NCI-H2029 (cell line): ENCODE measurements at places on chromosomes 1 and 21.
A peak's percentile ranks its signal among the peaks of the same experiment; 100 is the strongest.

GRCh38 chr1:18360251-18360650, 120.5 kb upstream of the KLHDC7A start:
- DNase-seq: no peak

- no peak for DNase-seq
Measured at GRCh38 chr1:89309828-89310227, 37.2 kb upstream of the GBP5 start.

DNA sequence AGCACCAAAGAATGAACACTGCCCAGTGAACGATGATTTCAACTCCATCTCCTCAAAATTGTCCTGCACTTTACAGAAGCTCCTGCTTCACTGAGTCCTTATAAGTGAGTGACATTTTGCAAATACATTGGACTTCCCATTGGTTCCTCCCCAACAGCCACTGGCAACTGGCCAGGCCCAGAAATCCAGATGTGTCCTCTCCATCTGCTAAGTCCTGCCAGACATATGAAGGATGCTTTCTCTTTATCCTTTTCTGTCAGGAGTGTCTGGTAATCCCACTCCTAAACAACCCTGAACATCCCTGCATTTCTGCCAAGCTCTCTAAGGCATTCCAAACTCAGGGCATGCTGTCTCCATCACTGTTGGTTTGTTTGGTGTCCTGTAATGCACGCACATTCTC, 271.8 kb downstream of the RRAGC start:
- no peak for DNase-seq

- no peak for DNase-seq
Measured at GRCh38 chr1:26814377-26814776, 12.1 kb upstream of the ZDHHC18 start.

- DNase-seq: no peak
Measured at GRCh38 chr1:22398656-22399420, 52.8 kb upstream of the ZBTB40 start.

- DNase-seq: no peak
Measured at GRCh38 chr1:87220993-87221392, 107.7 kb upstream of the LMO4 start.

DNA sequence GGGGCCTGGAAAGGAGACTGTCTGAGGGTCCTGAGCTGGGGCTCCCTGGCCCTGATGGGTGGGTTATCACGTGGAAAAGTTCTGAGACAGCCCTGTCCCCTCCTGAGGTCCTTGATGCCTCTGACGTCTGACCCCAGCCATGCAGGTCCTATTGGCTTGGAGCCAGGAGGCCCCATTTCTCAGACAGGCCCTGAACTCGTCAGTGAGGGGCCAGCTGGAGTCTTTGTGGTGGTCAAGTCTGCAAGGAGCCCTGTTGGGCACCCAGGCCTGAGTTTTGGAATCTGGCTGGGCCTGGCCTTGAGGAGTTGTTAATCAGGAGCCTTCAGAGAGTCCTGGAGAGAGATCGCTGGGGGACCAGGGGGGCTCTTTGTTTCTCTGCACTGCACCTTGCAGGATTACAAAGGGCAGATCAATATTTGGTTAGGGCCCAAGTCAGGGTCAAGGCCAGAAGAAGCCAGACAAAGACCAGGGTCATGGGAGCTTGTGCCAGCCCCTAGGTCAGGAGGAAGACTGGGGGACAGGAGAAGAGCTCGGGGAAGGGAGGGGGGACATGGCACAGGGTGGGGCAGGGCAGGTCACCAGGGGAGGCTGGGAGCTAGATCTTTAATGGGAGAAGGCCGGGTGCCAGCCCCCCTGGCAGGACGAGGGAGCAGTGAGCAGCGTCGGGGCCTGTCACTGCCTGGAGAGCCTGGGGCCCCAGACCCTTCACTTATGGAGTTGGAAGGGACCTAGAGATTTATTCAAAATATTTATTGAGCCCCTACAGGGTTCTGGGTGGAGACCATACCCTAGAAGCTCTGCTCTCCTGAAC, 83.2 kb downstream of the PTPRU start:
- no peak for DNase-seq

- peak; percentile 90 for DNase-seq
Measured at GRCh38 chr1:205961991-205962820, 18.9 kb upstream of the SLC26A9 start.

GRCh38 chr1:72438270-72438669, 155.9 kb upstream of the NEGR1 start:
- no peak for DNase-seq

GRCh38 chr1:207949571-207950195, 38.8 kb upstream of the CD34 start:
- DNase-seq: no peak

- no peak for DNase-seq
Measured at GRCh38 chr1:8908388-8909151, 30.1 kb upstream of the ENO1 start.

DNA sequence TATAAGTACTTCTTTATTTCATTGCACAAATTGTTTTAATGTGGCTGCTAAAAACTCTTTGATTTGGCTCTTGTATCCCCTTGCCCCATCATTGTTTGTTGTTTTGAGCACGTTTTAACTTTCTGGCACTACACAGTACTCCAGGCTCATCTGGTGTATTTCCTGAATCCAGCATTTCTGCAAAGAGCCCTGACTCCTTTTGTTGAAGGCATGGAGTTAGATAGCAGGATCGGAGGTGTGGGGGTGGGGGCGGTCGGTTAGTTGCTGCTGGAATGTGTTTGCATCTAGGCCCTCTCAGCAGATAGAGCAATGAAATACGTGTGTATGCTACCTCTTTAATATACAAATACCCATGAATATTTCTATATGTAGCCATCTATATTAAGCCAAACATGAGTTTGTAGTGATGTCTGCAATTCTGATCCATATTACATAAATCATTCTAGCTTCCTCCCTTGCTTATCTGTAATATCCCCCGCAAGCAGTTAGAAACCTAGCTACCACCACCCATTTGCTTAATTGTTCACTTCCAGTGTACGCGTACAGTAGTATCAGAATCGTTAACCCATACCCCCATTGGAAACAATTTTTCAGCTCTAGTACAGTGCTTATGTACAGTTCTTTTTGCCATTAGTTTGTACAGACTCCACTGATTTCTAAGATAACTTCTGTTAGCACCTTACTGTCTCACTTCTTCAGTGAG, 106.0 kb downstream of the NOS1AP start:
- DNase-seq: no peak

GRCh38 chr1:197776351-197777105, 1.2 kb upstream of the DENND1B start:
- no peak for DNase-seq

DNA sequence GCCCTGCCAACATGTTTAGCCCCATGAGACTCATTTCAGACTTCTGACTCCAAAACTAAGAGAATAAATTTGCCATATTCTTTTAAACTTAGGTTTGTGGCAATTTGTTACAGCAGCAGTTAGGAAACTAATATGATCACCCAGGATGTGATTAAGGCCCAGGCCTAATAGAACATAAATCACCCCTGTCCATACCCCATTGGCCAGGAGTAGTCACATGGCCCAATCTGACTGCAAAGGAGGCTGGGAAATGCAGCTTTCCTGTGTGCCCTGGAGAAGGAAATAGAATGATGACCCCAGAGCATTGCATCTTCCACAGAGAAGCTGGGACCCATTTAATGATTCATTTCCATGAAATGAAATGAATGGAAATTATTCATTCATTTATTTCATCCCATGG, 100.4 kb upstream of the KLHDC7A start:
- DNase-seq: no peak

DNA sequence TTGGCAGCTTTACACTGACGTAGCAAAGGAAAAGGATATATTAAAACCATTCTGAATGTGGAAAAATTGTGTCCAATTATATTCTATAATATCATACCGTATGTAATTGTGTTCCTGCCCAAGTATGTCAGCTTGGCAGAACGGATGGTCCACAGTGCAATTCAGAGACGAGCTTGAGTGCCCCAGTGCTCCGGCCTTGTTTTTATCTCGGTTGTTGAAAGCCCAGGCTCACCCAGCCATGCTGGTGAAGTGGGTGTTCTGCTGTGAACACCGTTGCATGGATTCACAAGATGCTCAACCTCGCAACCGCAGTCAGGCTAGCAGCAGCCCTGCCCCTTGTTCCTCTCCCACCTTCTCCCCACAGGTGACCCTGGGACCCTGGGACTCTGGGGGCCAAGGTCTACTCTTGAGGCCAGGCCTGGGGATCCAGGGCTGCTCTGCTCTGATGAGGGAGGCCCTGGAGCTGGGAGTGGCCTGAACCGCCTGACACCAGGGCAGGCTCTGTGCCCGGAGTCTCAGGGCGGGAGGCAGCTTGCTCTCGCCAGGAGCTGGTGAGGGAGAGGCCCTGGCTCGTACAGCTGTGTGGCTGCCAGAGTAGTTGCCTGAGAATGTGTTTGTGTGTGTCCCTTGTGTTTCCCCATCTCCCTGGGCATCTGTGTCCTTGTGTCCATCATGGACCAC, 11.2 kb downstream of the PTPRF start:
- DNase-seq: no peak

DNA sequence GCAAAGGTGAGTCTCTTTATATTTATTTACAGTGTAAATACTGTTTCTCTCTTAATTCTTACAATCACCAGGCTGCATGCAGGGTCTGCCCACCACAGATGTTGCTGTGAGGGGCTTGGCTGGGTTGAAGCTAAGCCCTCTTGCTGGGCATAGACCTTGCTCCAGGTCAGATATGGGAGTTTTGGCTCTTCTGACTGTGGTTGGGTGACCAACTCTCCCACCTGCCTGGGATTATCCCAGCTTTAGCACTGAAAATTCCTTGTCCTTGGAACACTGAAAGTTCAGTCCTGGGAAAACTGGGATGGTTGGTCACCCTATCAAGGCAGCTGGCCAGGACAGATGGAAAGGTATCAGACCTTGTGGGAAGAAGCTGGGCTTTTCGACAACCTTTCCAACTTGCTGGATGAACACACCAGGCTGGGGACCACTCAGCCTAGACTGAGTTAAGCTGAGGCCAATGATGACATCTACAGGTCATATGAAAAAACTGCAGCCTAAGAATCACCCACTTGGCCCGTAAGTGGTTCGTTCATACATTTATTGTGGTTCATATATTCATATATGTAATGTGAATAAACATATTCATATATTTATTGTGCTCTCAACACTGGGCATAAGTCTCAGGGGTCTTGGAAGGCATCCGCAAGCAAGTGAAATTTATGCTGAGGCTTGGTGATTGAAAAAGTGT, 26.6 kb upstream of the HPDL start:
- peak; percentile 92 for DNase-seq

GRCh38 chr1:42913426-42914091, 45.1 kb downstream of the SLC2A1 start:
- DNase-seq: peak; percentile 87

- peak; percentile 59 for DNase-seq
Measured at GRCh38 chr1:223765719-223766340, 53.5 kb downstream of the CAPN2 start.

- DNase-seq: no peak
Measured at GRCh38 chr1:1347026-1347595, 2.1 kb downstream of the DVL1 start.

- peak; percentile 35 for DNase-seq
Measured at GRCh38 chr1:233909195-233909594, 4.7 kb downstream of the SLC35F3 start.

- no peak for DNase-seq
Measured at GRCh38 chr1:185227161-185227560, 70.2 kb downstream of the SWT1 start.

GRCh38 chr1:44084998-44085675, 33.5 kb upstream of the KLF17 start:
- DNase-seq: no peak

DNA sequence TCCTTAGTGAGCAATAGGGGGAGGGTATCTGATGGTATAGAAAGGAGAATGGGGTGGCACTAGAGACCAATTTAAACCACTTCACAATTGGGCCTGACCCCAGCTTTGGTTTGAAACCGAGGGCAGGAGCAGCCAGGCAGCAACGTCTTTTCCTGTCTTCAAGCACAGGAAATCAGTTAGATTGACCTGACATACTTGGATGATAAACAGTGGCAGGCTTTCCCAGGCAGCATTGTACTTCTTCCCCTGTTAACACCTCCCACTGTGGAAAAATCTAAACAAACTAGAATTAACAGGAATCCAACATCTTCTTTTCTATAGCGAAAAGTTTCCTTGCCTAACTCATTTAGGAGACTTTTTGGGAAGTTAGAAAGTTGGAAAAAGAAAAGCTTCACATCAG, 40.6 kb downstream of the SELL start:
- DNase-seq: no peak

DNA sequence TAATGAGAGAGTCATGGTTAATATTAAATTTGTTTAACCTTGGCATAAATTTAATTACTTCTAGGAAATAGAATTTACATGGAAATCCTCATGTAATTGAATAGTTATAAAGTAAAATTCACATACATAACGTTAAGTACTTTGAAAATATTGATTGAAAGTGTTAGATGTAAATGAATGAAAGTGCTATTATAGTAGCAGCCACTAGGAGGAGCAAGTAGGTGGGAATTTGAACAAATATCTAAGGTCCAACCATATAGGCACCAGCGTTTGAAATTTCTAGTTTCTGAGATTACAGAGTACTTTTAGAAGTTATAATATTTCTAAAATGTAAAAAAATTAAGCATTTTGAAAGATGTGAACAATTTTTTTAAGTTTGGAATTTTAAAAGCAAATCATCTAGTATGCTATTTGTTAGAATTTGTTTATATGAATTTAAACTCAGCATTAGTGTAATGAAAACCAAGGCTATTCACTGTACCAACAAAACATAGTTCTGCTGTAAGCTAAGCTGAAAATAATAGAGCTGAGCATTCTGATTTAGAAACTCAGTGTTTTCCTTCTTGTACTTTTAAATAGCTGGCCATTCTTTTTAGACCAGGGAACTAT, 3.3 kb downstream of the B3GALT2 start:
- peak; percentile 48 for DNase-seq

GRCh38 chr1:226632169-226632879, 83.8 kb downstream of the STUM start:
- DNase-seq: no peak

- no peak for DNase-seq
Measured at GRCh38 chr1:30572192-30572591, 151.2 kb downstream of the MATN1 start.

- no peak for DNase-seq
Measured at GRCh38 chr1:68454534-68454933, 4.8 kb upstream of the RPE65 start.

DNA sequence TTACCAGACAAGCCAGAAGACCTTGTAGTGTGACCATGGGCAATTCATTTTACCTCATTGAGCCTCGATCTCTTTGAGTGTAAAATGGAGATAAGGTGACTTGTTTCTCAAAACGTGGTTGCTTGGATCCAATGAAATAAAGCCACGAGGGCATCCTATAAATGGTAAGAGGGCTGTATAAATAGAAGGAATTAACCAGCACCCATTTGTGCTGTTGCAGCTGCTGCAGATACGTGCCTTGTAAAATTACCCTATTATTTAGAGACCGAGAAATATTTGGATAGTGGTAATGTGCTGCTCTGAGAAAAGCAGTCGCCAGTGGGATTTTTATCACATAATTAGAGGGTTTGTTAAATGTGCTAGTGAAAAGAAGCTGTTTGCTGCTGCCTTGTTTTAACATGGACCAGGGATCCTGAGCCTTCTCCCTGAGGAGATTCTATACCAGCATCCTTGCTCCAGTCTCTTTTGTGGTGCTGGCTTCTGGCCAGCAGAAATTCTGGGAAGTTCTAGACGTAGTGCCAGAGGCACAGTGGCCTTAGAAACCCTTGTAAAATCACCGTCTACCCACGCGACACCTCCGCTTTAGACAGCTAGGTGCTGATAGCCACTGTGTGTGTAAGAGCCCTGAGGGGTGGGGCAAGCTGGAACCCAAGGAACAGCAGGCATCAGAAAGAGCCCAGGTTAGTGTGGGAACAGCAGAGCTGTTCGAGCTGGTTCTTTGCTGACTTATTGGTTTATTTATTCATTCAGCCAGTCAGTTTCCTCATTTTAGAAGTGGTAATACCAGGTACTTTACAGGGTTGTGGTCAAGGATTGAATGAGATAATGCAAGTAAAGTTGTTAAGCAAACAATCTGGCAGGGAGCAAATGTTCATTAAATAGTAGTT, 137.5 kb downstream of the NOS1AP start:
- peak; percentile 77 for DNase-seq
